ENCODE measurements at places on chromosomes 4 and X. TPM values are rescaled to one million over a fixed set of nuclear protein-coding genes. Genes with fewer than 3 reads are reported as not detected.

DNA sequence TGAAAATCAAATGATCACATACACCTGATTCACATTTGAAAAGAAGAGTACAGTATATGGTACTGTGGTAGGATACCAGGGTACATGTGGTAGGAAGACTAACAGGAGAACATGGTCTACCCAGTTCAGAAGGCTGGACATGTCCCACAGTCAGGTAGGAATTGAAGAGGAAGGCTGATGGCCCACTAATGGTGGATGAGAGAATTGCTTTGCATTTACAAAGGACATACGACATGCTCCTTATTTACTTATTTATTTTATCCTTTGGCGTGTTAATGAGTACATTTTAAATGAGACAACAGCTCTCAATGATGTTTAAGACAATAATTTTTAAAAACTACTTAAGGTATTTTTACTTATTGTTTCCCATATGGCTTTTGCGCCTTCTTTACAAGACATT, 106.7 kb upstream of the BMP2K start:
- H3K27ac ChIP-seq = no peak overlapping the region
- no peaks in the 10 kb centered on the region for H3K4me1 ChIP-seq
- DNase-seq = peak; percentile 77
- H3K4me3 ChIP-seq = no peak overlapping the region
- H3K27me3 ChIP-seq = no peaks in the 10 kb centered on the region

Gene MMRN1
- total RNA-seq = not detected

DNA sequence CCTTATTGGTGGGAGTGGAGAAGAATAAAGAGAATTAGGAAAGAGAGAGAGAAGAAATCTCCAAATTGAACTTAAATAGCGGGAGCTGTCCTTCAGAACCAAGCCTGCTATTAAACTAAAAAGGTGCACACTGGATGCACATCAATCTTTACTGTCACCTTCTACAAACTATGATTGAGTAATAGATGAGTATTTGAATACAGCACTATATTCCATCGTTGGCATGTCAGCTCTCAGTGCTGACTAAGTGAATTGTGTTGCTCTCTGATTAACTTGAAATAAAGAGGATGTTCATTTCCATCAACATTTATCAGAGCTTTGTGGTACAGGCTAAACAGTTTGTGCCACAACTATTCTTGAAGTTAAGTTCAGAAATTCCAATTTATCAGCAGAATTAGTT, 143.7 kb upstream of the PABPC4L start:
- H3K27ac ChIP-seq = no peak overlapping the region
- H3K4me3 ChIP-seq = no peak overlapping the region
- H3K27me3 ChIP-seq = no peaks in the 10 kb centered on the region
- no peaks in the 10 kb centered on the region for H3K36me3 ChIP-seq

Gene FATE1
- total RNA-seq = not detected

DNA sequence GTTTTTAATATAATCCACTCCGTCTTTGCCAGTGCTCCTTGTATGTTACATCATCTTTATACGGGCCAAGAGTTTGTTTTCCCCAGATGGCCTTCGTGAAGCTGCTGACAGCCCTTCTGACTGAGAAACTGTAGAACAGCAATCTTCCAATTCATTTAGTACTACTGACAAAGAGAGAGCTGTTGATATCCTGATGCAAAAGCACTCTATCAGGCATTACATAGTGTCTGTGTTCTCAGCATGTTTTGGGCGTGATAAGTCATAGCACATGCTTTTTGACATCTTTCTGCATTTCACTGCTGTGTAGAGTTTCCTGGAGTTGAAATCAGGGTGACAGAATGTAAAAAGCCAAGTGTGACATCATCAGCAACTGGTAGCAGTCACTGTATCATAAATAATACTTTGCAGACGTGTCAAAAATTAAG, 746.3 kb upstream of the FAM241A start:
- H3K36me3 ChIP-seq = no peaks in the 10 kb centered on the region
- peaks cover 19% of the 10 kb centered on the region for H3K4me1 ChIP-seq
- H3K4me3 ChIP-seq = no peak overlapping the region
- no peak for DNase-seq

DNA sequence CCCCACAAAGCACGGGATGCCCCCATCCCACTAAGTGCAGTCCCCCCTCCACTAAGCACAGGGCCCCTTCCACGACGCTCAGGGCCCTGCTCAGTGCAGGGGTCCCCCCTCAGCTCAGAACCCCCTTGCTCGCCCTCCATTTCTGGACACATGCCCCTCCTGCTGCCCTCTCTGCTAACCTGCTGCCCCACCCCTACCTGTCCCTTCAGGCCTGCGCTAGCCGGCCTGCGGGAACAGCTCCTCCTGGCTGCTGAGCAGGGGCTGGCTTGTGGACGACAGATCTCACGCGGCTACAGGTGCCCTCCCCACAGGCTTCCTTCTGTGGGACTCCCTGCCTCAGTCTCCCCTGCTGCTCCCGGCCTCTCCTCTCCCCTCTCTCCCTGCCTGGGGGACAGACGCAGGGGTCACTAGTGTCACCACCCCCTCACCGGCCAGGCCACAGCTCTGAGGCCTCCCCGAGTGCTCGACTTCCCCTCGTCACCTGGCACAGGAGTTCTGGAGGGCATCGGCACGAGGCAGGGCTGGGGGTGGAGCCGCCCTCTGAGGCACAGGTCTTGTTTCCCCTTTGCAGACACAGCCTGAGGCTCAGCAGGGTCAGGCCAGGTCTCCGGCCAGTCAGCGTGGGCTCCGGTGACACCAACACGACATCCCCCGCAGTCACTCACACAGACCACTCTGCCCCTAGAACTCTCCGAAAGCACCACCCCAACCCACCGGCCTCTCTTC, 21.6 kb downstream of the GAK start:
- no peaks in the 10 kb centered on the region for H3K36me3 ChIP-seq
- no peak overlapping the region for H3K4me3 ChIP-seq
- H3K4me1 ChIP-seq = no peaks in the 10 kb centered on the region
- peak; percentile 74 for DNase-seq
- no peaks in the 10 kb centered on the region for H3K27me3 ChIP-seq

DNA sequence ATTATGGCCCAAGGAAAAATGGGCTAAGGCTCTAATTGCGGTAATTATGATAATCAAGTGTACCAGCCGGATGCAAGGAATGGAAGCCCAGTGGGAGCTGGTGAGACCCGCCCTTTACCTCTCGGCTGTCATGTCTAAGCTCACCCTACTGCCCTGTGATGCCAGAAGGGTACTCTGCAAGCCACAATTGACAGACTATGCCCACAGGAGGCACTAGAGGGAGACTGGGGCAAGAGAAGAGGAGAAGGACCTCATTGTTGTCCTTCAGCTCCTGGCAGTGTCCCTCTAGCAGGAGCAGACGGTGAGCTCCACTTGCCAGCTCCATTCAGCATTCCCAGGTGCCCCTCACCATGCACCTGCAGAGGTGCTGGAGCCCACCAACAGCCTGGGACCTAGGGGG, 141.8 kb downstream of the SMIM20 start:
- no peaks in the 10 kb centered on the region for H3K36me3 ChIP-seq
- no peak overlapping the region for H3K27ac ChIP-seq
- DNase-seq = no peak
- no peaks in the 10 kb centered on the region for H3K27me3 ChIP-seq
- peaks cover 5% of the 10 kb centered on the region for H3K4me1 ChIP-seq

Gene CT45A5
- total RNA-seq = not detected

Gene SMR3B
- total RNA-seq = not detected

GRCh38 chr4:55684276-55684675, 48.2 kb upstream of the NMU start:
- H3K4me1 ChIP-seq = no peaks in the 10 kb centered on the region
- no peak overlapping the region for H3K27ac ChIP-seq
- peak; percentile 23 for DNase-seq
- H3K4me3 ChIP-seq = no peak overlapping the region
- no peaks in the 10 kb centered on the region for H3K27me3 ChIP-seq
- H3K36me3 ChIP-seq = no peaks in the 10 kb centered on the region

DNA sequence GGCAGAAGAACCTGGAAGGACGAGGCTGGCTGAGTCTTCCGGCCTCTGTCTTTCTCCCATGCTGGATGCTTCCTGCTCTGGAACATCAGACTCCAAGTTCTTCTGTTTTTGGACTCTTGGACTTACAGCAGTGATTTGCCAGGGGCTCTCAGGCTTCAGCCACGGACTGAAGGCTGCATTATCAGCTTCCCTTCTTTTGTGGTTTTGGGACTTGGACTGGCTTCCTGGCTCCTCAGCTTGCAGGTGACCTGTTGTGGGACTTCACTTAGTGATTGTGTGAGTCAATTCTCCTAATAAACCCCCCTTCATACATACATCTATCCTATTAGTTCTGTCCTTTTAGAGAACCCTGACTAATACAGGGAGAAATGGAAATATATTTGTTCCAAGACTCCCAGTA, 265.8 kb downstream of the PCDH18 start:
- peaks cover 18% of the 10 kb centered on the region for H3K4me1 ChIP-seq
- peak overlapping the region; percentile 80 for H3K27ac ChIP-seq
- H3K36me3 ChIP-seq = no peaks in the 10 kb centered on the region
- no peaks in the 10 kb centered on the region for H3K27me3 ChIP-seq

Gene ERVMER34-1
- total RNA-seq = not detected

Gene ETFDH
- total RNA-seq = 29.0 TPM

Gene FDCSP
- not detected for total RNA-seq

Gene PABPC1L2B
- not detected for total RNA-seq

DNA sequence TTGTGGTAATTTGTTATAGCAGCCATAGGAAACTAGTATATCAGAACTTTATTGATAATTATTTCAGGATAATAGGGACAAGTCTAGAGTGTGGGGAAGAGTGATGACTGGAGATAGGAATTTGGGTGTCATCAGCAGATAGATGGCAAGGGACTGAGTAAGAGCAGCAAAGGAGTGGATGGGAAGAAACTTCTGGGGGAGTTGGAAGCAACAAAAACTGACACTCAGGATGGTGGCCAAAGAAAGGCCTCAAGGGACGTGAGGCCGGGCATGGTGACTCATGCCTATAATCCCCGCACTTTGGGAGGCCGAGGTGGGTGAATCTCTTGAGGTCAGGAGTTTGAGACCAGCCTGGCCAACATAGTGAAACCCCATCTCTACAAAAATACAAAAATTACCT, 9.1 kb upstream of the SLC25A5 start:
- H3K27ac ChIP-seq = peak overlapping the region; percentile 41
- H3K4me1 ChIP-seq = peaks cover 5% of the 10 kb centered on the region
- no peaks in the 10 kb centered on the region for H3K27me3 ChIP-seq
- peak; percentile 70 for DNase-seq
- no peaks in the 10 kb centered on the region for H3K36me3 ChIP-seq

Measured in osteoblast (primary cell).